ENCODE measurements at places on chromosomes 3 and 15. TPM values are rescaled to one million over a fixed set of nuclear protein-coding genes. Genes with fewer than 3 reads are reported as not detected.

The PEX11A gene
- polyA plus RNA-seq: 4.0 TPM

The MYZAP gene
- polyA plus RNA-seq: 0.08 TPM

The CCDC9B gene
- 2.0 TPM for polyA plus RNA-seq

The RAD51 gene
- polyA plus RNA-seq: 5.0 TPM

The COL6A5 gene
- polyA plus RNA-seq: 0.06 TPM

- no peak for DNase-seq
Observed at GRCh38 chr3:144402430-144402829, 430.8 kb downstream of the DIPK2A start.

DNA sequence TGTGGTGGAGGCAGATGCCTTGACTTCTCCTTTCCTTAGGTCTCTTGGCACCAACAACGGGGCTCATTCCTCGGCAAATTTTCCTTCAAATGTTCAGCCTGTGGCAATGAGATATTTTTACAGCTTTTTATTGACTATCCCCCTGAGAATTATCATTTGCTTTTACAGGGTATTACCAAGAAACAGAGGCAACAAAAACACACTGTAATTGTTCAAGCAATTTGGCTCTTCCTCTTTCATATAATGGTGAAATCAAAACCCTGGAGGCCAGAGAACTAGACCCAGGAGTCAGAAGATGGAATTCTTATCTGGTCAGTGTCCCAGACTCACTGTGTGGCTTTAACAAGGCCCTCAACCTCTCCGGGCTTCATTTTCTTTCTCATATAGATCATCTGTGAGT lies 40.1 kb downstream of the TRIM42 start:
- no peak for DNase-seq

DNA sequence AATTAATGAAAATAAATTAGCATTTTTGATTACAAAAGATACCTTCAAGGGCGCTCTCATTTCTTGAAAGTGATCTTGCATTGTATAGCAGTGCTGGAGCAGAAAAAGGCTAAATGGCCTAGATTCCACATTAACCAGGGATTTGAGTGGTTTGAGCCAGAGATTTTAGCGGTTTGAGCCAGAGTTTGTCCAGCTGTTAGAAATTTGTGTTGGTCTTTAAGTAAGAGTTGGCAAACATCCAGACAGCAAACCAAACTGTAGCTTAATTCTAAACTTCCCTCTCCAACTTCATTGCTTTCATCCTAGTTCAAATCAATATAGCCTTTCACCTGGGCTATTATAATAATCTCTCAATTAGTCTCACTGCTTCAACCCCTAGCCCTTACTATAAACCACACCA lies 351.7 kb downstream of the IGSF11 start:
- DNase-seq: peak; percentile 26

GRCh38 chr3:183013856-183014255 lies 33.5 kb upstream of the DCUN1D1 start:
- DNase-seq: no peak

DNA sequence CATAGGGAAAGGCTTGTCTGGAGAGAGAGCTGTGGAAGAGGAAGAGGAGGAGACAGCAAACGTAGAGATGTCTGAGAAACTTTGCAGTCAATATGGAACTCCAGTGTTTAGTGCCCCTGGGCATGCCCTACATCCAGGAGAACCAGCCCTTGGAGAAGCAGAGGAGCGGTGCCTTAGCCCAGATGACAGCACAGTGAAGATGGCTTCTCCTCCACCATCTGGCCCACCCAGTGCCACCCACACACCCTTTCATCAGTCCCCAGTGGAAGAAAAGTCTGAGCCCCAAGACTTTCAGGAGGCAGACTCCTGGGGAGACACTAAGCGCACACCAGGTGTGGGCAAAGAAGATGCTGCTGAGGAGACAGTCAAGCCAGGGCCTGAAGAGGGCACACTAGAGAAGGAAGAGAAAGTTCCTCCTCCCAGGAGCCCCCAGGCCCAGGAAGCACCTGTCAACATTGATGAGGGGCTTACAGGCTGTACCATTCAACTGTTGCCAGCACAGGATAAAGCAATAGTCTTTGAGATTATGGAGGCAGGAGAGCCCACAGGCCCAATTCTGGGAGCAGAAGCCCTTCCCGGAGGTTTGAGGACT lies 6.9 kb downstream of the MAP1A start:
- DNase-seq: no peak

- DNase-seq: no peak
Observed at GRCh38 chr3:54322354-54322753, 200.0 kb downstream of the CACNA2D3 start.

DNA sequence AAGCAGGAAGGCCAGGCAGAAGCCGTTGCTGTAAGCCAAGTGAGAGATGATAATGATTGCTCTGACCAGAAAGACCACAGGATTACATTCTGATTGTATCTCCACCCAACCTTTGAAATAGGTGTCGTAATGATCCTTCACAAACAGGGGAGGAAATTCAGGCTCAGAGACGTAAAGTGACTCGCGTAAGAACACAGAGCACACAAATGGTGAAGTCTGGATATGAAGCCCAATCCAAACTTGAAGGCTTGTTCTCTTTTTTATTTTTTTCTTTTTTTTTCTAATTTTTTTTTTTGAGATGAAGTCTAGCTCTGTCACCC lies 25.3 kb upstream of the PIAS1 start:
- no peak for DNase-seq

DNA sequence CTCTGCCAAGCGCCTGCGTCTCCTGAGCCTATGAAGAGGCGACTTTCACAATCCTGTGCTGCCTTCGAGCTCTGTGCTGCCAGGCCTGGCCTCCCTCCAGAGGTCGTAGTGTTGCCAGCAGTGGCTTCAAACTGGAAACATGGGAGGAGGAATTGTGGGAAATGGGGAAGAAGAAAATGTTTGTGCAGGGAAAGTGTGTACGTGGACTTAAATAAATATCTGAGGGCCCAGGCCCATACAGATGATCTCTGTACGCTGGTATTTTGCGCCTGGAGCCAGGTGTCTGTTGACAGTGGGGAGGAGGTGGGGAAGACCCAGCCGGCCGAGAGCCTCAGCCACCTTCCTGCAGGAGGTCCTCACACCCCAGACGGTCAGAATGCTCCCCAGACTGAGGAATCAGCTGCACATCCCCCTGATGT lies 44.6 kb downstream of the ZBTB38 start:
- peak; percentile 94 for DNase-seq

DNA sequence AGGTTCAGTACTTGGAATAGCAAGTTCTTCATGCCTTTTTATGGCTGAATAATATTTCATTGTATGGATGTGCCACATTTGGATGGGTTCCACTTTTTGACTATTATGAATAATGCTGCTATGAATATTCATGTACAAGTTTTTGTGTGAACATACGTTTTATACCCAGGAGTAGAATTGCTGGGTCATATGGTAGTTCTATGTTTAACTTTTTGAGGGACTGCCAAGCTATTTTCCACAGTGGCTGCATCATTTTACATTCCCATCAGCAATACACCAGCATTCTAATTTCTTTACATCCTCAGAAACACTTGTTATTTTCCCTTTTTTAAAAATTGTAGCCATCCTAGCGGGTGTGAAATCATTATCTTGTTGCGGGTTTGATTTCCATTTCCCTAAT lies 76.0 kb upstream of the PRR20G start:
- DNase-seq: no peak

DNA sequence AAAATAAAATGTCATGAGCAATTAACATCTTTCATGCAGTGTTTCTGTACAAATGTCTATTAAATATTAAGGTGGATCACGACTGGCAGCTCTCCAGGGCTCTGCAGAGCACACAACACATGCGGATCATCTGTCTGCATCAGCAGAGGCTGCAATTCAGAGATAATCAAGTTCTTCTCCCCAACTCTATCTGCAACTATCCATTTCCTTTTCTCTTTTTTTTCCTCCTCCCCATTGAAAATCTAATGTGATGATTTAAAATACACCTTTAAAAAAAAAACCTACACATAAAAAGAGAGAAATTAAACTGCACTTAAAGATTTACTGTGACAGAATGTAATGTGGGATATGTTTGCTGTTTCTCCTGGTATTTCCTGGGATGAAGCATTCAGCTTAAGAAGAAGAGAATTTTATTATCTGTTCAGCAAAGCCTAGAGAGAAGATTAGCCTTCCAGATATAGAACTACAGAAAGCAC lies 352.6 kb upstream of the CCDC54 start:
- no peak for DNase-seq

DNA sequence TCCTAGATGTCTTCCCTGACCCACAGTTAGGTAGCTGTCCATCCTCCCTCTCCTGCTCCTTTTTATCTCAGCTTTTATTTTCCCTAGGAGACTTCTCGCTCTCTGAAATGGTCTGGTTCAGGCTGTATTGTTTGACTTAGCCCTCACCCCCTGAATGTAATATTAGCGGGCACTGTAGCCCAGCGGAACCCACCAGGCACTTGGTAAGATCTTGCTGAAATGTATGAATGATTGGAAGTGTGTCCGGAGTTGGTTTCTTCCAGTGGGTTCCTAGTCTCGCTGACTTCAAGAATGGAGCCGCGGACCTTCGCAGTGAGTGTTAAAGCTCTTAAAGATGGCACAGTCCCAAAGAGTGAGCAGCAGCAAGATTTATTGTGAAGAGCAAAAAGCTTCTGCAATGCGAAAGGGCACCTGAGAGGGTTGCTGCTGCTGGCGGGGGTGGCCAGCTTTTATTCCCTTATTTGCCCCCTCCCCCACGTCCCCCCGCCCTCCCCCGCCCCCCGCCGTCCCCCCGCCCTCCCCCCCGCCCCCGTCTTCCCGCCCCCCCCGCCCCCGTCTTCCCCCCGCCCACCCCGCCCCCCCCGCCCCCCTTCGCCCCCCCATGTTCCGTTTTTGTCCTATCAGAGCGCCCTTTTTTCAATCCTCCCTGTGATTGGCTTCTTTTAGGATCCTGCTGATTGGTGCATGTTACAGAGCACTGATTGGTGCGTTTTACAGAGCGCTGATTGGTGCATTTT lies 694 bp upstream of the EEFSEC start:
- DNase-seq: peak; percentile 77

All from fibroblast of lung (primary cell).